ENCODE measurements at places on chromosomes 1 and 21.

GRCh38 chr1:62224182-62224581 is 29.5 kb downstream of the L1TD1 start:
- no peak for DNase-seq

DNA sequence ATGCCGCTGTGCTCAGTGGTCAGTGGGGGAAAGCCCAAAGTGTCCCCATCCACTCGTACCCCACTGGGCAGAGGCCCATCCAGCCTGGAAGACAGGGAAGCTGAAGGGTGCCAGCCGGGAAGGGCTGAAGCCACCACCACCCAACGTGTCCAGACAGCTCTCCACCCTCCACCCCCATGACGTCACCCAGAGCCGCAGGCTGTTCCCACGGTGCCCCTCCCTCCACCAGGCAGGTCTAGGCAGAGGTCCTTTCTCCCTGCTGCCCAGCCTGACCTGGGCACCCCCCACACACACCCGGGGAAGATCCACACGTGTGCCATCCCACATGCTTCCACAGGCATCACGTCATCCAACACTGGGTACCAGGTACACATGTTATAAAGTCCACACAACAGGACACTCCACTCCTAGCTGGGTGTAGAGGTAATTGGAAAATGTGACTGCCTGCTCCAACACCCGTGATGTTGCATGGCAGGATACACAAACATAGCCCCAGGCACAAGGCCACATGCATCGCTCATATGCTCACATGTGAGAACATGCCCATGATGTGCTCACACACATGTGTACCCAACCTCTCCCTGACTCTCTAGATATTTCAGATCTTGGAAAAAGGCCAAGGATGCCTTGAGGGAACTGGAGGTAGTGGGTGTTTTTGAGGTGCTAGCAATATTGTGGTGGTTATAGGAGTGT is 5.1 kb upstream of the ARHGAP30 start:
- DNase-seq = no peak

DNA sequence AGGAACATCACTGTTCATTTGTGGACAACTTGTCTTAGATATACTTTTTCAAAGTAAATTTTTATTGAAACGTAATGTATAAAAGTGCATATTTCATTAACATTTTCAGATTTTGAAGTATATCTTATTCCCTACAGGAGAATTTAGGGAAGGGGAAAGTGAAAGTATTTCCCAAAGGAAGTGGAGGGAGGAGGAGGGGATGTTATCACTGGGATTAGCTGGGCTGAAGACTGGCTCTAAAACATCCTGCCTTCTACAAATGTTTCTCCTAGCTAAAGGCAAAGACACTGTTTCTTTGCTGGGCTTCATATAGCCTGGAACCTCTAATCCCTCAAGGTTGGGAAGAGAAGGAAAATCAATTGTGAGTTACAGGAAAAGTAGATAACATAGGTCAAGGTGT is 7.1 kb upstream of the ZNF697 start:
- no peak for DNase-seq

DNA sequence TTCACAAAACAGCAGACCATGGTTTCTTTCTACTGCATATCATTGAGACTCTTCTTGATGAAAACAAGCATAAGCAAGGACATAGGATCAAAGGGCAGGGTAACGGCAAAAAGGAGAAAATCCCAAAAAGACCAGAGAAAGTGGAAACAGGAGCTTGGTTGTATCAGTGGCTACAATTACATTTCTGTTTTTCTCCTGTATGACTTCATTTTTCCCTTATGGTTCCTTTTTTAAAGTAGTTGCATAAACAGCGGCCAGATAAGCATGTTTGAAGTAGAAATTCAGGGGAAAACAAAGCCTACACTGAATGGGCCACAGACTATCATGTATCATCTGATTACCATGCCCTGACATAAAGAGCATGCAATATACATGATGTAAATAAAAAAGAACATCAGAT is 4.6 kb downstream of the EGLN1 start:
- DNase-seq = no peak

GRCh38 chr1:212166244-212166643 is 119.0 kb upstream of the PPP2R5A start:
- no peak for DNase-seq

- DNase-seq = no peak
Observed at GRCh38 chr1:17161137-17161740, 42.0 kb upstream of the PADI2 start.

DNA sequence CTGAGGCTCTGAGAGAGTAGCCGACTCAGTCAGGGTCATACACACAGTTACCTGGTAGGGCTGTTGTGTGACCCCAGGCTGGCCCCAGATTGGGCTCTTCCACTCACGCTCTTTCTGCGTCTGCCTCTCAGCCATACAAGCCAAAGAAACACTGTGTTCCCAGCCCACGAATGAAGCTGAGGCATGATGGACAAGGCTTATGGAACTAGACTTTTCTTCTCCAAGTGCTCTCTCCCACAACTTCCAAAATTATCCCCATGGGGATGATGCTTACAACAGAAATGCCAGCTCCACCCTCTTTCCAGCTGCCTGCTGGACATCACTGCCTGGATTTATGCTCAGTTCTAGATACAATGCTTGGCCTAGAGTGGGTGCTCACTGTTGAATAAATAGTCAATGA is 102.8 kb upstream of the JUN start:
- no peak for DNase-seq

DNA sequence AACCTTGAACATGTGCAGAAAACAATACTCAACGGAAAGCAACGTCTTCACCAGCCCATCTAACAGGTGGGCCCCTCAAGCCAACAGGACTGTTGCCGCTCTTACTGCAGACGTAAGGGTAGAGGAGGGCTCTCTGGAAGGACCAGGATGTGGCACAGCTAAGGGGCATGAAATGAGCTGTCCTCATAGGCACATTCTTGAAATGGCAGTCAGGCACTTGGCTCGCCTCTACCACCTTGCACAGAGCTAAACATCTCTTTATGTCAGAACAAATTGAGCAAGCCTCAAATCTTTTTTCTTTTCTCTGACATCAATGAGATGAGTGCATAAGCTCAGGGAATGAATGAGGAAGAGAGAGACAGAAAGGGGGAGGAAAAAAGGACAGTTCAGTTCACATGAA is 86.4 kb upstream of the ESRRG start:
- no peak for DNase-seq

DNA sequence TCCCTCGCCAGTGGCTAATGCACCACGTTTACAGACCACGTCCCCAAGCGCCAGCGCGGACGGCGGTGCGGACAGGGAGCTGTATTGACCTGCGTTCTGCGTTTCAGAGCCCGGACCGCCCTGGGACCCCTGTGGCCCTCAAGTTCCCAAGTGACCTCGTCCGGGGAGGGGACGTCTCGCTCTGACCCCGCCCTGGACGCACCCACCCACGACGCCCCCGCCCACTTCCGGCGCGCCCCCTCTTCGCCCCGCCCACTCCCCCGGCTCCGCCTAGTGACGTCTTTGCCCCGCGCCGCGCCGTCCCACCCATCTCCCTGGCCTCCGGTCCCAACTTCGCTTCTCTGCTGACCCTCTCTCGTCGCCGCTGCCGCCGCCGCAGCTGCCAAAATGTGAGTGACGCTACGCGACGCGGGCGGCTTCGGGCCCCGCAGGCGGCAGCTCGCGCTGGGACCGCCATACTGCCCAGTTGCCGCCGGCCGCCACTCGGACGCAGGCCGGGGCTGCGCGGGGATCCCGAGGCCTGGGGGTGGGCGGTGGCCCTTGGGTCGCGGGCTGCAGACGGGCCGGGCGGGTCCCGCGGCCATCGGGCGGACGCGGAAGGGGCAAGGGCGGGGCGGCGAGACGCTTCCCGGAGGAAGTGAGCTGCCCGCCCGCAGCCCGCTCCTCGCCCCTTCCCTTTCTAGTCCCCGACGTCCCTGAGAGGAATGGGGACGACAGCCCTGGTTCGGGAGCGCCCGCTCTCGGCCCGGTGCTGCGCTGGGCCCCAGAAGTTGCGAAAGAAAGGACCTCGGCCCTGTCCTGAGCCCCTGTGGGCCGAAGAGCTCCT is at the start of gene VAMP3:
VAMP3 (plus strand) TSS at position 300 of the 826 bp plus-strand sequence; CDS start at position 388, 88 bp downstream.
- DNase-seq = no peak

DNA sequence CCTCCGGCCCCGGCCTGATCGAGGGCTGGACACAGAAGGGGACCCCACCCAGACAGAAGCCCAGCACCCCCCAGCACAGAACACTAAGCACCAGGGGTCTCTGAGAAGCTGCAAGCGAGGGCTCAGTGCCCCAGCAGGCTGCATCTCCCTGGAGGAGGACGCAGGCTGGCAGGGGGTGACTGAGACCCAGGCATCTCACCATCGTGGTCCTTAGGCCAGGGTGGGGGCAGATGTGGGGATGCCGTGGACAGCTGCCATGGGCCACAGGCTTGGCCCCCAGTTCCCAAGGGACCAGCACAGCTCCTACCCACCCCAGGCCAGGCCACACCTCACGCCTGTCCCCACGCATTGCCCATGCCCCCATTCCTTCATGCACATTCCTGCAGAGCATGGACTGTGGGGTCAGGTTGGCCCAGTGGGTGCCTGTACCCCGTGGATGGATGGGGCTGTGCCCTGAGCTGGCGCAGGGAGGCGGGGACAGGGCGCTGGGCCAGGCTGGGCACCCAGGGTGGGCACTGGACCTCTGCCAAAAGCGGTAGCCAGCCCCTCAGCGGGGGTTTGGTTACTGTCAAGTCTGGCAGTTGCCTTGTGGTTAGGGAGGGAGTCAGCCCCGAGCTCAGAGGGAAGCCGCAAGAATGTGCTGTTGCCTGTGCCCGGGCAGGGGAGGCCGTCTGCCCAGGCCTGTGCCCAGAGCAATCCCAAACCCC is 61.5 kb downstream of the ARHGEF16 start:
- DNase-seq = no peak

- no peak for DNase-seq
Observed at GRCh38 chr1:19476450-19477190, 8.7 kb downstream of the CAPZB start.

- DNase-seq = no peak
Observed at GRCh38 chr1:234986750-234987414, 141.8 kb downstream of the TOMM20 start.

GRCh38 chr1:173009597-173009996 is 41.1 kb downstream of the TNFSF18 start:
- no peak for DNase-seq

DNA sequence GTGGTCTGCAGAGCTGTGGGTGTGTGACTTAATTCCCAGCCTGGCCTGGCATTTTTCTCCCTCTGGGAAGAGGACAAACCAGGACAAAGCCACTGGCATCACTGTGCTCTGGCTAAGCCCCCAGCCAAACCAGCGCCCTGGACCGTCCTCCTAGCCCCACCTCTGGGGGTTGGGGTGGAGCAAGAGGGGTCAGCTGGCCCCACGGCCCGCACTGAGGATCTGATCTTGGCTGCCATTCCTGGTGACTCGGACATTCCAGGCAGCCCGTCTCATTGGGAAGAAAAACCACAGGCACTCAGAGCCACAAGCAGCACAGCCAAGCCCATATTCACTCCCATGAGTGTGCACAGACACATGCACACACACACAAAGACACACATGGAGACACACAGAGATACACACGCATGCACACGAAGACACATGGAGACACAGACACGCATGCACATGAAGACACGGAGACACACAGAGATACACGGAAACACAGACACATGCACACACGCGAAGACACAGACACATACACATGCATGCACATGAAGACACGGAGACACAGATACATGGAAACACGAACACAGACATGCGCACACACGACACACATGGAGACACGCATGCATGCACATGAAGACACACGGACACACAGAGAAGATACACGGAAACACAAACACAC is 2.3 kb upstream of the MXRA8 start:
- peak; percentile 93 for DNase-seq

GRCh38 chr1:81702903-81703302 is 97.8 kb upstream of the ADGRL2 start:
- peak; percentile 80 for DNase-seq

GRCh38 chr1:180923021-180923841 is 10.5 kb downstream of the KIAA1614 start:
- no peak for DNase-seq

DNA sequence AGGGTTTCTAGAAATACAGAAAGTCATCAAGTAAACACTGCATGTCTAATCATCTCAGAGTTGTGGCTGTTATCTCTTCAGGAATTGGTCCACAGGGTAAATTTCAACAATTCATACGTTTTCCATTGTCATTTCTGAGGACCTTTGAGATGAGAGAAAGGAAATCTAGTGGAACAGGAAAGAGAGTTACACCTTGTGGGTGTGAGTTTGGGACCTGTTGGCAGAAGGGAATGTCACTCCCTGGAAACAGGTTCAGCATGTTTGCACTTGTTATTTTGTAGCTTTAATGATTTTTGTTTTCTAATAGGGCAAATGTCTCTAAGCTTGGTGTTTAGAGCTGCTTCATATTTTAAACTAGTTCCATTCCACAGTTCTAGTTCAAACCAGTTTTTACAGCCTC is 5.6 kb downstream of the TMEM167B start:
- DNase-seq = no peak

DNA sequence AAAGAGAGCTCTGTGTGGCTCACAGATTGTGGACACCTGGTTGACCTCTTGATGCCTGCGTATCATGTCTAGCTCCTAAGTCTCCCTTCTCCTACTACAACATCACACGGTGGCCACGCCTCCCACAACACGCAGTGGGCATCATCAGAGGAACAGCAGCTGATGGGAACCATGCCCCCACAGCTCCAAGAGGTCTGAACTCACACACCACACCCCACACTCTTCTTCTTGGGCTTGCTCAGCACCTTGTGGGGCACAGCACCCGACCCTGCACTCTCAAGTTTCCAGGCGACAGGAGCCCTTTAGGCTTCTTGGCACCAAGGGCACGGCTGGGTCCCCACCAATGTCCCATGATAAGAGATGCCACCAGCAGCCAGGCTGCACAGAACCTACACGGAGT is 18.8 kb upstream of the CDCP2 start:
- no peak for DNase-seq

GRCh38 chr1:110211496-110212168 is 1.5 kb downstream of the KCNC4 start:
- no peak for DNase-seq

DNA sequence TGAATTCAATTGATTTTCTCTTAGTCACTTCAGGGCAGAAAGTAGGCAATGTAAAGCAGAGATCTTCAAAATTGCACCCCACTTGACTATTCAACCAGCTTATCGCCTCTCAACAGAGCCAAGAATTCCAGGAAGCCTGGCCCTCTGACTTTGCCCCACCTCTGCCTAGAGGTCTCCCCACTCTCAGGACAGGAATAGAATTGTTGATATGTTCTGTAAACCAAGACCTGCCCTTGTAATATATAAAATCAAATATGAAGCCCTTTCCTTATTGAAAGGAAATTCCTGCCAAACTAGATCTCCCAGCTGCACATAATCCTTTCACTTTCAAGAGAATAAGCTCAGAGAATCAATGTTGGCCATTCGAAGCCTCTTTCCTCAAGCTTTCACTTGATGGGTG is 116.1 kb upstream of the DPT start:
- DNase-seq = no peak
